NCI-H2081 (cell line): ENCODE measurements at places on chromosomes 6 and 20.

GRCh38 chr6:6470123-6470522 is 118.4 kb upstream of the LY86 start:
- DNase-seq = no peak

DNA sequence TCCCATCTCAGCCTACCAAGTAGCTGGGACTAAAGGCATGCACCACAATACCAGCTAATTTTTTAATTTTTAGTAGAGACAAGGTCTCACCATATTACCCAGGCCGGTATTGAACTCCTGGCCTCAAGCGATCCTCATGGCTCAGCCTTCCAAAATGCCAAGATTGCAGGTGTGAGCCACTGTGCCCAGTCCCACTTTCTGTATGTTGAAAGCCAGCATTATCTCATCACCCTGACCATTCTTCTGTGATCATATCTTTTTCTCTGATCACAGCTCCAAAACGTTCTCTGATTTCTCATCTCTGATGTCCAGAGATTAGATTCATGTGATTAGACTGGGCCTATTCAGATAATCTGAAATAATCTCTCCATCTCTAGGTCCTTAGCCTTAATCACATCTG is 337.7 kb downstream of the TPBG start:
- no peak for DNase-seq

GRCh38 chr6:135922746-135923145 is 71.2 kb downstream of the PDE7B start:
- DNase-seq = no peak

GRCh38 chr20:57448764-57449354 is 57.7 kb downstream of the RBM38 start:
- DNase-seq = no peak

- no peak for DNase-seq
These were observed 65.3 kb downstream of the KAT14 start for GRCh38 chr20:18202966-18203365.

DNA sequence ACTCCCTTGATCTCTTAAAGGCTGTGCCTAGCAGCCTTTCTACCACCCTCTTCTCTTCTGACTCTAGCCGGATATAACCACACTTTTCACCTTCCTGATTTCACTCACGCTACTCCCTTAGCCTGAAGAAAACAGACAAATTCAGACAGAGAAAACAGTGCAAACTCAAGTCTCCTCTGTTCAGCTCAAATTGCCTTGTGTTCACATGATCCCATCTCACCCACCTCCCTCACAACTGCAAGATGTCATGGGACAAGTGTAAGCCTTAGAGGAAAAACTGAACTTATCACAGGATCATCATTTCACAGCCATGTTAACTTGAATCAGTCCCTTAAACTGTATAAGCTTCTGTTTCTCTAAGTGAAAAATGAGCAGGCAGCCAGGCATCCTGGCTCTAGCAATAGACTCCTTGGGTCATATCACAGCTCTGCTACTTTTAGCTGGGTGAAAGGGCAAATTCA is 66.5 kb upstream of the TENT5A start:
- DNase-seq = no peak

GRCh38 chr6:145948878-145949613 is 15.1 kb downstream of the SHPRH start:
- no peak for DNase-seq

GRCh38 chr6:137119196-137120104 is 54.0 kb downstream of the IL22RA2 start:
- no peak for DNase-seq

GRCh38 chr20:10537850-10538480 is 102.9 kb downstream of the SLX4IP start:
- no peak for DNase-seq

GRCh38 chr6:129146902-129147301 is 264.0 kb downstream of the LAMA2 start:
- no peak for DNase-seq
